Hepatocyte (in vitro differentiated cells): ENCODE measurements at places on chromosomes 3 and 15. TPM values are rescaled to one million over a fixed set of nuclear protein-coding genes. Genes with fewer than 3 reads are reported as not detected.
A peak's percentile ranks its signal among the peaks of the same experiment; 100 is the strongest.

GRCh38 chr15:70835415-70835814, 18.5 kb downstream of the LARP6 start:
- H3K27me3 ChIP-seq = no peaks in the 10 kb centered on the region
- H3K36me3 ChIP-seq = no peaks in the 10 kb centered on the region
- peak overlapping the region; percentile 91 for H3K27ac ChIP-seq
- H3K4me3 ChIP-seq = no peak overlapping the region
- no peak for DNase-seq

GRCh38 chr15:70625438-70625837, 137.9 kb downstream of the UACA start:
- no peaks in the 10 kb centered on the region for H3K36me3 ChIP-seq
- H3K4me3 ChIP-seq = no peak overlapping the region
- H3K27ac ChIP-seq = no peak overlapping the region
- H3K4me1 ChIP-seq = no peaks in the 10 kb centered on the region
- no peaks in the 10 kb centered on the region for H3K27me3 ChIP-seq

GRCh38 chr3:123093696-123094095, 26.9 kb downstream of the PDIA5 start:
- peaks cover 14% of the 10 kb centered on the region for H3K4me1 ChIP-seq
- H3K27me3 ChIP-seq = no peaks in the 10 kb centered on the region
- H3K4me3 ChIP-seq = no peak overlapping the region
- DNase-seq = no peak
- no peaks in the 10 kb centered on the region for H3K36me3 ChIP-seq

- no peaks in the 10 kb centered on the region for H3K27me3 ChIP-seq
- H3K4me3 ChIP-seq = no peak overlapping the region
- H3K36me3 ChIP-seq = no peaks in the 10 kb centered on the region
- peaks cover 35% of the 10 kb centered on the region for H3K4me1 ChIP-seq
- DNase-seq = no peak
These were observed 112.6 kb downstream of the FNDC3B start for GRCh38 chr3:172151651-172152649.

DNA sequence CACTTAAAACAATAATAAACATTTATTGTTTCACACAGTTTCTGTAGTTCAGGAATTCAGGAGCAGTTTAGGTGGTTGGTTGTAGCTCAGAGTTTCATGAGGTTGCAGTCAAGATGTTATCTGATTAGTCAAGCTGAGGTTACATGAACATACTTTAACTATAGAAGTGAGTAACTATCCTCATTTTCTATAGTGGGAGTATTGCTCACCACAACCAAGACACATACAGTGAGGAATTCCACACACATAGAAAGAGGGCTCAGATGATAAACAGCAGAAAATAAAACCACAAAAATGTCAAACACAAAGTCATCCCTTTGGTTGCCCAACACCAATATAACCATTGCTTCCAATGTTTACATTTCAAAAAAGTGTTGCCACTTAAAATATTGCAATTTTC, 13.6 kb downstream of the SCN11A start:
- DNase-seq = no peak
- no peaks in the 10 kb centered on the region for H3K27me3 ChIP-seq
- no peaks in the 10 kb centered on the region for H3K4me1 ChIP-seq

DNA sequence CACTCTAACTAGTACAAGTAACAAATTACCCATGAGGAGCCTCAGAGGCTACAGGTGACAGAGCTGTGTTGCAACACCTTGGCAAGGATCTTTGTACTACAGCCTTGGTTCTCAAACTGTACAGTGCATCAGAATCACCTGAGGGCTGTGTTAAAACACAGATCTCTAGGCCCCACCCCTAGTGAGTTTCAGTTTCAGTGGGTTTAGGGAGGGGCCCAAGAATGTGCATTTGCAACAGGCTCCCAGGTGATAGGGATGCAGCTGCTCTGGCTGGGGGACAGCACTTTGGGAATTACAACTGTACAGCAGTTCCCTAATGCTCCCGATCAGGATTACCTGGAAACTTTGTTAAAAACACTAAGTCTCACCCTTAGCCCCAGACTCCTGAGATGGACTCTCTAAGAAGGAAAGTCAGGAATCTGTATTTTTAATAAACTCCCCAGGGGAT, 66.1 kb upstream of the NR2F2 start:
- peak; percentile 83 for DNase-seq
- peak overlapping the region; percentile 96 for H3K27ac ChIP-seq
- H3K36me3 ChIP-seq = no peaks in the 10 kb centered on the region
- H3K27me3 ChIP-seq = no peaks in the 10 kb centered on the region

SLC15A2 gene
- 6.5 and 11.2 TPM in 2 replicates for total RNA-seq
